ENCODE measurements at places on chromosomes 5 and 9.

DNA sequence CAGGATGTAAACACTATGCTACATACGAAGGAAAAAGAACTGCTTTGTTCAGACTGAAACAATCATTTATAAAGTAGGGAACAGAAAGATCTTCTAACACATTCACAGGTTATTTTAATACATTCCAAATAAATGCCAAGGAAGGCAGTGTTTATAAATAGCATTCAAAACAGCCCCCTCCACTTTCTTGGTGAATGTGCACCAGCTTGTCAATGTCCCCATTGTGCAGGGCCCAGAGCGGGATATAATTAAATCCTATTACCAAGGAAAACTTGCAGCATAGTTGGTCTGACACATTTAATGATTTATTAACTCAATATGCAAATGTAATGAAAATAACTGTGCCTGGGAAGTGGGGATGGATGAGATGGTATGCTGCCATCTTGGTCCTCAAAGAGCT lies 135.9 kb upstream of the RAD23B start:
- no peak for DNase-seq

DNA sequence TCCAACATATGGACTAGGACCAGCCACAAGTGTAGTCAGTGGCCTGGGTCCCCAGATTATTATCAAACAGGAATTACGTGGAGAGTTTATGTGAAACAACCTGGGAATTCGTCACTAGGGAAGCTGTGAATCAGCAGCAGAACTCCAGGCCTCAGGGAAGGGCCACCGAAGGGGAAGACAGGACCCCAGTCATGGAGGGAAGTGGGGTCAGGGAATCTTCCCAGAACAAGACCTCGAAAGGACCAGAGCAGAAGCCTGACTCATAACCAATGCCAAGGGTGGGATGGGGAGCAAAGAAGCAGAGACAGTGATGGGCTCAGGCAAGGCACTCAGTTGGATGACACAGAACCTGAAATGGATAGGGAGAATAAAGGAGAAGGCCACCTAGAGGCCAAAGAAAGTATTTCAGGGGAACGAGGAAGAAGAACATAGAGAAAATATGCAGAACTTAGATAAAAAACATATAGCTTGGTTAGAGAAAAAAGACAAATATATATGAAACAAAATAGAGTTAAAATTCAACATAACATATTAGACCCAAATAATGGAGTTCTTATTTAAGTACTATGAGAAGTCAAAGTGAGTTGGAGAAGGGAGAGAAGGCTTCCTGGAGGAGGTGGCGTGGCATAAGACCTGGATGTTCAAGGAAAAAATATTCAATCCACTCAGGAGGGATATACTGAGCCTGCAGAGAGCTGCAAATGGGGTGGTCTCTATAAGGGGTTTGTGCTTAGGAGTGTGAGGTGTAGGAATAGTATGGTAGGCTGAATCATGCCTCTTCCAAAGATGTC lies 66.7 kb upstream of the CAST start:
- DNase-seq = no peak

GRCh38 chr9:32706725-32707100 lies 71.2 kb upstream of the TAF1L start:
- no peak for DNase-seq

DNA sequence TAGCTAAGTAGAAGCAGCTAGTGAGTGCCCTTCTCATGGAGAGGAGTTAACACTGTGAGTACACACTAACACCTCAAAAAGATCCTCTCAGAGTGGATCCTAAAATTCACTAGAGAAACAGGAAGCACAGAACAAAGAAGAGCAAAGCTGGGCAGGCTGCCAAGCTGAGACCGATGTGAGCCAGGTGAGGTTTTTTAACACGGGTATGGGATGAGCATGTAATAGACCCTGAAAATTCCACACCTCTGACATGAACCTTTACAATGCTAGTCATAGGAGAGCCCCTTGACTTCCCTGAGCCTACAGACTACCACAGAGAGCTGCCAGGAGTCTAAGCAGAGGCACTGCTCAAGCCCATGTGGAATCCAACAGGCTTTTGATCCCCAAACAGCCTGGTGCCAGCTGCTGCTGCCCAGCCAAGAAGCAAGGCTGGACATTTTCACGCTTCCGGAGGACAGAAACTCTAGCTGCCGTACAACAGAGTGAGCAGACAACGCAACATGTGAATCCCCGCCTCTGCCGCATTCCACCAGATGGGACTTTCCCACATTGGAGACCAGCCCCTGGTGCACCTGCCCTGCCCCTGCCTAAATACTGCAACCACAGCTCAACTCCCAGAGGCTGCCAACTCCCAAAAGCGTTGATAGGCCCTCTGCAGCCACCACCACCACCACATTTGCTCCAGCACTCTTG lies 280.8 kb downstream of the CDH10 start:
- no peak for DNase-seq

- DNase-seq = no peak
Observed at GRCh38 chr9:24901319-24901718, 355.6 kb upstream of the IZUMO3 start.

DNA sequence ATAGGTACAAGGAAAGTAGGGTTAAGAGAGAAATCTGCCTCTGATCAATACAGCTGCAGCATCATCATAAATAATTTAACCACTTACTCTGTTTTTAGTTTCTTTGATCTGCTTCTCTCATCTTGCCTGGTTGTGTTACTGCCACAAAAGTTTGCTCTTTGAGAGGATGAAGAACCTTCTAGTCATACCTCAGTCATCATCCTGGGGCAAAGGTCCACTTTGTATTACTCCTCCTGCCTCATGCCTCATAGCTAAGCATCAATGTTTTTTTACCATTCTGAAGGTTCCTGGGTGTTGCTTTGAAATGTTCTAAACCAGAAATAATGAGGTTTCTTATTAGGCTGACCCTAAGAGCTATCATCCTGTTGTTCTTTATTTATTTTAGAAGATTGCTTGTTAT lies 17.1 kb upstream of the TRIM36 start:
- DNase-seq = no peak

GRCh38 chr5:143182901-143183820 lies 220.3 kb downstream of the NR3C1 start:
- DNase-seq = no peak

- no peak for DNase-seq
Observed at GRCh38 chr9:7636838-7637467, 162.6 kb downstream of the DMAC1 start.

DNA sequence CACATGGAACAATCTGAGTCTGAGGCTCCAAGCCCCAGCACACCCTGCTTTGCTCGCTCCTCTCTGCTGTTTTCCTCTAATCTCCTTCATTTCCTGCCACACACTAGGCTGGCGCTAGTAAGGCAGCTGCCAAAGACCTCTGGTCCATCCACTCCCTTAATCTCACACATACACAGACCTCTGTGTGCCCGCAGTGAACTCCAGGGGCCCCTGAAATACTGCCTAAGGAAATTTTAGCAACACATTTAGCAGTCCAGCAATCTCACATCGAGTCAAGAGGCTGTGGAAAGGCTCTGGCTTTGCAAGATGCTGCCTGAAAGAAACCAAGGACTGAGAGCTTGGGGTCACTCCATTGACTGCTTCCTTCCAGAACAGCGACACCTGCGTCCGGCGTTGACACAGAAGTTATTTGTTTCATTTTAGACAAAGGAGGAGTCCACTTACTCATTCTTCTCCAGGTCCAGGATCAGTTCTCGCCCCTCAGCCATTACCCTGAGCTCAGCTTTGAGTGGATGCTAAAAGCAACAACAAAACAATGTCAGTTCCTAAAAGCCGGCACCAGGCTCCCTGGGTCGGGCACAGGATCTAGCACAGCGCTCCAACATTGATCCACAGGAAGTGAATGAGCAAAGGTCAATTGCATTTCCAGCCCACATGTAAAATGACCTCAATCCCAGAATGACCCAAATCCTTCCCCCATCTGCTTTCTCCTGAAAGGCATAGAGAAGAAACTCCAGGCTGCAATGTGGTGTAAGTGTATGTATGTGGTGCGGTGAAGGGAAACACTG lies 11.5 kb downstream of the ADAM19 start:
- DNase-seq = no peak

- DNase-seq = no peak
Observed at GRCh38 chr5:174313615-174314014, 268.1 kb downstream of the NSG2 start.

DNA sequence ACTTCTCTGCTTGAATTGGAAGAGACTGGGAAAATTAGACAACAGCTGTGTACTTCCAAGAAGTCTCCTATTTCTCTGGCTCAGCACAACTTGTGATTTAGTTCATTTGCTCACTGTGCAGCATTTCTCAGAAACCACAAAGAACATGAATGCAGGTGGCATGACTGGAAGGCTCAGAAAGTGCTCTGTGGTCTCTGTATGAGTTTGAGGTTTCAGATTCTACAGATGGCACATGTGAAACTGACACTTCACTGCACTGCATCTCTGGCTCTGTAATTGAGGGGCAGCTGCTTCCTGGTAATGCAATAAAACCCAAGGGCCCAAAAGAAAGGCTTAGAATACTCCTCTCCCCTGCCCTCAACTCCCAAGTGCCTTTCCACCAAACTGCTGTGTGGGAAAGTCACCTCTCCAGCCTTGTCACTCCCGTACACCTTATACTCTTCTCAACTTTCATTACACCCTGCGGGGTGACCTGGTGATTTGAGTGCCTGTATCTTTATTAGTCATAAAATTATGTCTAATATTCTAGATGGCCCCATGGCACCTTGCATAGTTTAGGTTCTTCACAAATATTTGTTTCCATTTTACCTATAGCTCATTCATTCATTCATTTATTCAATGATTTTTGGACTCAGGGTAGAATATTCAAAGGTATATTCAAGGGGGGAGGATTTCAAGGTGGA lies 82.5 kb downstream of the ESM1 start:
- DNase-seq = no peak

DNA sequence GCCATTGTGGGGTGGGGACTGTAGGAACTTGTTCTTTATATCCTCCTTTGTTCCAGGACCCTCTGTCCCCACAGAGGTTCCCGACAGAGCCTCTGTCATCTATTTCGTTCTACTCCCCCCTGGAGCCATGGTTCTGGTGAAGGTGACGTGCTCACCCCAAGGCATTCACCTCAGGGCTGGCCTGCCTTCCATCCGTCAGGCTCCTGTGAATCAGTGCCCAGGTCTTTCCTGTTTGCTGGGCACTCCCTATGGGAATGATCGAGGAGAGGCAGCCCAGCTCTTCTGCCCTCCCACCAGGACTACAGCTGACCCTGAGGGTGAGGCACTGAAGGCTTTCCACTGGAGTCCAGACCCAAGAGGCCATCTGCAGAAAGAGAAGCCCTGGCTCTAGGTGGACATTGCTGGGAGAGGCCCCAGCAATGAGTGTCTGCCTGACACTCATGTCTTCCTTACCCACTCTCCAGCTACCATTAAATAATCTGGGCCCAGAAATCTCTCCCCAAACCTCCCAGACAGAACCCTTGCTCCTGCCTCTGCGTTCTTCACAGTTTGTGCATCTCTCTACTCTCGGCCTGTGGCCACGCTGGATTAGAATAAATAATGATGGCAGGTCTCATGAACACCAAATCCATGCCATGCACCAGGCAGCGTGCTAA lies 214.2 kb downstream of the FSTL4 start:
- DNase-seq = no peak

DNA sequence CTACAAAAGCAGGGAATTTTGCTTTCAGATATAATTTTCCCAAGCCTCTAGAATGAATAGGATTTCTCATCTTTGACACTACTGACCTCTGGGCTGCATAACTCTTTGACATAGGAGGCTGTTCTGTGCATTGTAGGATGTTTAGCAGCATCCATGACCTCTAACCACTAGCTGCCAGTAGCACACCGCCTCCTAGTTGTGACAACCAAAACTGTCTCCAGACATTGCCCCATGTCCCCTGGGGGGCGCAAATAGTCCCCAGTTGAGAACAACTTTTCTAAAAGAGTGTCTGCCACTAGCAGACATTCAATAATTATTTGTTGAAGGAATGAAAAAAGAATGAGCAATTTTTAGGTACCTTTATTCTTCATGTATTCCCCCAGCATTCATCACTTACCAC lies 51.8 kb downstream of the POU4F3 start:
- no peak for DNase-seq

DNA sequence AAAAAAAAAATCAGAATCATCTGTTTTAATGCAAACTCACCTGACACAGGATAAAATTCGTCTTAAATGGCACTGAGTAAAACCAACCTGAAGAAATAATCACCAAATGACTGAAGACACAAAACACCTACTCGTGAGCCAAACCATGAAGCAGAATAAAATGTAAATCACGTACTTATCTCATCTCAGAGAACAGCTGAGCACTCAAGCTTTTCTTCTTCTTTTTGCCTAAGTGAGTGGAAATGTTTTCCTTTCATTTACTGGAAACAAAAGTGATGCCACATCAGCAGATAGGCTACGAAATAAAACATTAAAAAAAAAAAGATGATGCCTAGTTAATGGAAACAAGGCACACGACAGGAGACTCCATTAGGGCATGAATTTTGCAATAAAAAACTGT lies 36.4 kb downstream of the ATPSCKMT start:
- DNase-seq = no peak

GRCh38 chr5:158287643-158288271 lies 428.8 kb upstream of the CLINT1 start:
- DNase-seq = no peak

- peak; percentile 8 for DNase-seq
Observed at GRCh38 chr5:40594811-40595210, 84.9 kb upstream of the PTGER4 start.

GRCh38 chr5:37116359-37116758 lies 132.8 kb downstream of the CPLANE1 start:
- DNase-seq = no peak

- no peak for DNase-seq
Observed at GRCh38 chr5:107564931-107565372, 105.8 kb downstream of the EFNA5 start.

- DNase-seq = no peak
Observed at GRCh38 chr5:173238312-173239232, 3.6 kb upstream of the NKX2-5 start.

GRCh38 chr9:89042984-89043383 lies 51.7 kb downstream of the S1PR3 start:
- no peak for DNase-seq

- DNase-seq = no peak
Observed at GRCh38 chr9:35605351-35606137, 482 bp downstream of the TESK1 start.

DNA sequence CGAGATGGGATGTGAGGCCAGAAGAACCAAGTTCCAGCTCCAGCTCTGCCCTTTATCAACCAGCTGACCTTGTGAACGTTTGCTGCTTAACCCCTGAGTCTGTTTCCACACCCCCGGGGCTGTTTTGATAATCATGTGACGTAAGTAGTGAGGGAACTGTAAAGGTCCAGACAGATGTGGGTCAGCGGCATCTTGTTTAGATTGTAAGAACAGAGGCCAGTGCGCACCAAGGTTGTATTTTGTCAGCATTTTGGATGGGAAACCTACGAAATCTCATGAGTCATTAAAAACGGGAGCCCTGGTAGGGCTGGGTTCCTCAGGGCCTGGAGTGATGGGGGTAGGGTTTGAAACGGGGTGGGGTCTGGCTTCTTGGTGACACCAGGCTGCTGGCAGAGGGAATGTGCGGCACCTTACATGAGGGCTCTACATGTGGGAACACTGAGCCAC lies 13.8 kb upstream of the COL15A1 start:
- DNase-seq = no peak

All from fibroblast of skin of left biceps (primary cell).